ENCODE measurements at places on chromosomes 11 and 22.

DNA sequence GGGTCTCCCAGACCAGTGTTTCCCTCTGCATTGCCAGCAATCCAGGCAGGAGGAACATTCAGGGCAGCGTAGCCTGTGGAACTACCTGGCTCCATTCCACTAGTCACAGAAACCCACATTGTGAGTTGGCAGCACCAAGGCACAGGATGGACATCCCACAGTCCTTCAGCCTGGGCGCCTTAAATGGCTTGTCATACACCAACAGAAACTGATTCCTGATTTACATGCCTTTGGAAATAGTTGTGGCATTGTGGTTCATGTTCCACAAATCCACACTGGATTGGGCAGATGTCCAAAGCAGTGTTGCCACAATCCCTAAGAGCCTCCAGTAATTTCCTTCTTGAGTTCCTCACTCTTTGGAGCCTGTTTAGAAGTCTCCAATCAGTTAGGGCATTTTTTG lies 225.6 kb downstream of the BLID start:
- peak; percentile 97 for DNase-seq

DNA sequence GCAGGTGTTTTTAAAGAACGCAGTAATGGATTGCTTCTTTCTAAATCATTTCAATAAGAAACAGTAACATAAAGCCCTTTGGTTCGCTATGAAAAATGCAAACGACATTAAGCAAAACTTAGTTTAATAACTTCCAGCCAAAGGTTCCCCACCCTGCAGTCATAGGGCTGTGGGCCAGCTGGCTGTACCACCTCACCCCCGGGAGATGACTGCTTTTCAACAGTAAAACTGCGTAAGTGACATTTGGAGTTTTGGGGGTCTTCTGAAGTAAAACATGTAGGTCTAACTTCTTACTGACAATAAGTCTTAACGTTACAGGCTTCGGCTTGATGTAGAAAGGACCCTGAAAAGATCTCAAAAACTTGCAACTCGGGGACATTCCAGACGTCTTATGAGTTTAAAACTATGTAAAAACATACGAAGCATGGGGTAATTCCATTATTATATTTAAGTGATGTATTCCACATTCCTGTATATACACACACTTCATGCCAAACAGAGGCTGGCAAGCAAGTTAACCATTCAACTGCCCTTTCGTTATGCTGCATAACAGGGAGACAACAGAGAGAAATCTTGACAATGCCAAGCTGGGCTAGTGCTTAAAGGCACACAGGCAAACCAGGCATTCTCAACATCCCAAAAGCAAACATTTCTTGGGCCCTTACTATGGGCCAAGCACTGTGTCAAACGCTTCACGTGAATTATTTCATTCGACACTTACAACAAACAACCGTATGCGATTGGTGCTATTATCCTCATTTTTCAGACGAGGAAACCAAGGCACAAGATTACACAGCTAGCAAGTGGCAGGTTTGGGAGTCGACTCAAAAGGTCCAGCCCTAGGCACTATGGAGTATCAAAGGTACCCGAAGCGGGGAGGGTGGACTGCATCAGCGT lies 1.2 kb downstream of the MRTFA start:
- peak; percentile 79 for DNase-seq

GRCh38 chr11:60972182-60973030 lies 926 bp downstream of the CD6 start:
- no peak for DNase-seq

- DNase-seq, result peak; percentile 83
Observed at GRCh38 chr11:78050964-78051831, 12.5 kb upstream of the THRSP start.

GRCh38 chr11:63719987-63720386 lies 38.7 kb downstream of the RTN3 start:
- DNase-seq, result peak; percentile 42

DNA sequence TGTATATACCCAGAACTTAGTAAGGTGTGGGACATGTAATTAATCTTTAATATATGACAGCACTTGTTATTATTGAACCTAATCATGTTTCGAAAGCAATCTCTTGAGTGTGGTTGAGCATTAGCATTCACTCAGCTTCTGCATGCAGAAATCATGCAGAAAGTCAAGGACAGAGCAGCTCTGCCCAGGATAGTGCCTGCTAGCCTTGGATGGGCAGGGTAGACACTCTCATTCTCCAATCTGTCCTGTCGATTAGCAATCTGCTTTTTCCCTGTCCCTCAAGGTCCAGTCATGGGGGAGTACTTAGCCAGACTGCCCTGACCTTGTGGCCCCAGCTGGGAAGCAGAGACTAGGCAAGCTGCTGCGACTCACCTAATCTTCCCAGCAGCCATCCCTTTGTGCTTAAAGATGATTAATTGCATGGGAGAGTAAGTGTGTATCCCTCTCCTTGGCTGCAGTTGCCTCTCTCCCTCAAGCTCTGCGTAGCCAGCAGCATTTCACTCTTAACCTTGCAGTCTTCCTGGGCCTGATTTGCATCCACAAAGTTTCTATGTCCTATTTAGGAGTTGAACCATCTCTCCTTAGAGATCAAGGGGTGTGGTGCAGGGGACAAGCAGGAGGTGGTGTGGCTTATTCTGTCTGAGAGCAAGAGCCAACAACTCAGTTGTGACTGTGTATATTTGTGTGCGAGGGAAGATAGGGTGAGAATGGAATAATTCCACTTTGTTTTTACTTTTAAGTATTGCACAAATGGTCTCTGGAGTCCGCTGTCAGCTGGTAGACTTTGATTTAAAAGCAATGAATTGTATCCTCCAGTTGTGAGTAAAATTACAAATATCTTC lies 101.4 kb downstream of the FDX1 start:
- DNase-seq, result no peak

GRCh38 chr11:10208131-10208575 lies 85.9 kb downstream of the SBF2 start:
- DNase-seq, result peak; percentile 51

GRCh38 chr11:10716543-10717259 lies 23.1 kb upstream of the IRAG1 start:
- peak; percentile 15 for DNase-seq

GRCh38 chr11:96104496-96104895 lies 180.6 kb upstream of the MTMR2 start:
- no peak for DNase-seq

DNA sequence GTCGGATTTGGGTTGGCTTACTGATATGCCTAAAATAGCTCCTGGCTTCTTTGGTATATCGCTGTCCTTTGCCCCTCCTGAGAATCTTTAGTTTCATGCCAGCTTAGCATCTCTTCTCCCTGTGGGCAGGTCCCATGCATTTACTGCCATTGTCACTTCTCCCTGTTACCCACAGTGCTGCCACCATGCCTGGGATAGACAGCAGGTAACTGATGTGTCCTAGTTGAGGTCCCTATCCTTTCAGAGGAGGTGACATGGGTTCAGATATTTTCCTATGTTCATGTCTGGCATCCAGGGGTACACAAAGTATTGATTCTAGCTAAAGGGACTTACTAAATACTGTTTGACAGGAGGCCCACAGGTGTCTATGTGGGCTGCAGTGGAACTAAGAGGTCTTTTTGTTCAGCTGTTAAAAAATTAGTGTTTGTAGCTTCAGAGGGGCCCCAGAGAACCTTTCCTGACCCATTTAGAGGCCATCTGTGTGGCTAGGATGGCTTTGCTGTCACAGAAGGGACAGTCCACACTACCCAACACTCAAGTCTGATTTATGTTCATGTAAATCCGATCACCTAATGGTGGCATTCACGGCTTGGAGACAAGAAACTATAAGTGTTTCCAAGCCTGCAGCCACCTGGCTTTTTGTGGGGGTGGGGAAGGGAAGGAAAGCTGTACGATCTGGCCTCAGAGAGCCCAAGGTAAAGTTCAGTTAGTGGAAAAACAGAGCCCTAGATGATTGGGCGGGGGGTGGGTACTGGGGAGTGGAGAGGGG lies 8.5 kb downstream of the TIMP3 start:
- no peak for DNase-seq

- DNase-seq, result peak; percentile 35
Observed at GRCh38 chr22:26172389-26172990, 3.2 kb downstream of the SEZ6L start.

DNA sequence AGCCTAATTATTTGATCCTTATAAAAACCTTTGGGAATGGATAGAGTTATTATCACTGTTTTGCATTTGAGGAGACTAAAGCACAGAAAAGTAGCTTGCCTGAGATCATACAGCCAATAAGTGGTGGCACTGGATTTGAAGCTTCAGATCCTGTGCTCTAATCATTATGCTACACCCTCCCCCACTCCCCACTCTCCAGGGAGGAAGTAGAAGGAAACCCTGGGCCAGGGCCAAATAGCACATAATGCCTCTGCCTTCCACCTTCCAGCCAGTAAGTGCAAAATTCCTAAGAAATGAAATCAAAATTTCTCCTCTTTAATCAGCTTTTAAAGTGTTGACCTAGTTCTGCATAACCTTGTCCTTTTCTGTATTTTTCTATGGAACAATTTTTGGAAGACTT lies 61.6 kb downstream of the SIK2 start:
- DNase-seq, result peak; percentile 49

DNA sequence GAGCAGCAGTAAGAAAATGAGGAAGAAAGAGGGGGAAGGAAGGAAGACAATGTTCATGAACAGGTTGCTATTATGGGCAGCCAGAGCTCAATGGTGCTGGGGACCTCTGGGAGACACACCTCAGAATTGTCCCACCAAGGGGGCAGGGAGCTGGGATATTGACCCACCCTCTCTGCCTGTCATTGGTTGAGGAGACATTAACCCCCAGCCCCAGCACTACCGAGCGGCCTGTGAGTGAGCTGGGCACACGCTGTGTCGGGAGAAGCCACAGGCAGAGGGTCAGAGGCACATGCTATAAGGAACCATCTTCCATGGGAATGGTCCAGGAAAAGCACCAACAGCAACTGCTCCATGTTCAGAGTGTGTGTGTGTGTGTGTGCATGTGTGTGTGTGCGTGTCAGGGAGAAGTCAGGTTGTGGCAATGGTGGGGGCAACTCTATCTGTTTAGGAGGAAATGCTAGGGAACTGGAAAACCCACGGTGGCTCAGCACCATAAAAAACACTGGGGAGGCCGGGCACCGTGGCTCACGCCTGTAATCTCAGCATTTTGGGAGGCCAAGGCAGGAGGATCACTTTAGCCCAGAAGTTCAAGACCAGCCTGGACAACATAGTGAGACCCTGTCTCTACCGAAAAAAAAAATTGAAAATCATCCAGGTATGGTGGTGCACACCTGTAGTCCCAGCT lies 49.2 kb downstream of the CD6 start:
- no peak for DNase-seq

- no peak for DNase-seq
Observed at GRCh38 chr22:46373921-46374662, 38.6 kb downstream of the TRMU start.

DNA sequence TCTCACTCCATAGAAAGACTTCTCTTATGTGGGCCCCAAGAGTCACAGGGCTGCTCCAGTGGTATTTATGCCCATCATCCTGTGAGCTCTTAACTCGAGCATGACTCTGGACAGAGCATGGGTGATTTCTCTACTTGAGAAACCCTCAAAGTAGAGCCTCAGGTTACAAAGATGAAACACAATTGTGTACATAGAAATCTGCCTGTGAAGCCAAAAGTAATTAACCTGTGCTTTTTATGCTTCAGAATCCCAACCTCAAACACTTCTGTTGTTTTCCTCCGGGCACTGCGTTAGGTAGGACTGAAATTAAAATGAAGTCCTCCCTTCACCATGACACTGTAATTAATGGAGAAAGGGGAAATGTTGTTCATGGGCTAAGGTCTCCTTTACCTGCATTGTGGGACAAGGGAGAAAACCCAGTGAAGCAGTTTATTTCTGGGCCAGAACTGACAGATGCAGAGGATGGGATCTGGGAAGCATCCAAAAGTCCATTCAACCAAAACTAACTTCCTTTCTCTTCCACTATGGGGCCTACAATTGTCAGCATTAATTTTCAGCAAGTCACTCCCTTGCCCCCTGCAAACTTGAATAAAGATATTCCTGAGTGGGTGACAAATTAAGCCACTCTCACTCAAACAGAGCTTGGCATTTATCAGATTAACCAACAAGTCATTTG lies 24.1 kb upstream of the POU2AF1 start:
- DNase-seq, result no peak

- peak; percentile 70 for DNase-seq
Observed at GRCh38 chr22:47092896-47093311, 330.5 kb downstream of the TBC1D22A start.

GRCh38 chr11:95296165-95296564 lies 65.2 kb upstream of the SESN3 start:
- no peak for DNase-seq

DNA sequence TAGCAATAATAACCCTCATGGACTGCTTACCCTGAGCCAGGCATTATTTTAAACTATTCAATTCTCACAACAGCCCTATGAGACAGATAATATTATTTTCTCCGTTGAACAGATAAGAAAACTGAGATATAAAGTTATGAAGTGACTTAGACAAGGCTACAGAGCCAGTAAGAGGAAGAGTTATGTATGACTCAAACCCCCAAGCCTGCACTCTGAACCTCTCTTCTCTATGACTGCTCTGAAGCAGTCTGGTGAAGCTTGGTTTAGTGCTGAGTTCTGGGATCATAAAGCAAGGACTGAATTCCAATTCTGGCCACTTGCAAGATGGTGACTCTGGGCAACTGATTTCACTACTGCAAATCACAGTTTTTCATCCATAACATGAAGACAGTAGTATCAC lies 34.5 kb downstream of the TNKS1BP1 start:
- DNase-seq, result peak; percentile 56

DNA sequence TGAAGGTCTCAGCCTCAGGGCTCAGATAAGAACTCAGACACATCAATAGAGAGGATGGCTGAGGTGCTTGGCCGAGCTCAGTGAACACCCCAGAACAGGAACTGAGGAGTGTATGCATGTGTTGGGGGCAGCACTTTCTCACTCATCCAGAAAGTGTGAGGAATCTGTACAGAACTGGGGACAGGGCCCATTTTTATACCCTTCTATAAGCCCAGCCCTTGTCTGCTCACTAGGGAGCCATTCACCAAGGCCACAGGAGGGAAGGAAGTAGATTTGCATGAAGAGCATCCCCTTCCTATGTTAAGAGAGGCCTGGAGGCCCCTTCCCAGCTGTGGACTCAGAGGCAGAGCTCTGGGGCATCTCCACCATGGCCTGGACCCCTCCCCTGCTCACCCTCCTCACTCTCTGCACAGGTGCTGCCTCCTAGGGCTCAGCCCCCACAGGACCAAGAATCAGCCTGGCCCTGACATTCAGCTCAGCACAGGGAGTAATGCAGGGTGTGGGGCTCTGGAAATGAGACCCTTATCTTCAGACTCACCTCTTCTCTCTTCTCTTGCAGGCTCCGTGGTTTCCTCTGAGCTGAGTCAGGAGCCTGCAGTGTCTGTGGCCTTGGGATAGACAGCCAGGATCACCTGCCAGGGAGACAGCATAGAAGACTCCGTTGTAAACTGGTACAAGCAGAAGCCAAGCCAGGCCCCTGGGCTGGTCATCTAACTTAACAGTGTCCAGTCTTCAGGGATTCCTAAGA lies 39.9 kb upstream of the GGTLC2 start:
- no peak for DNase-seq
